GF-D8 (cell line): ENCODE measurements at places on chromosomes 2 and 18.

- no peak for DNase-seq
Observed at GRCh38 chr2:190679813-190680591, 31.1 kb downstream of the NAB1 start.

DNA sequence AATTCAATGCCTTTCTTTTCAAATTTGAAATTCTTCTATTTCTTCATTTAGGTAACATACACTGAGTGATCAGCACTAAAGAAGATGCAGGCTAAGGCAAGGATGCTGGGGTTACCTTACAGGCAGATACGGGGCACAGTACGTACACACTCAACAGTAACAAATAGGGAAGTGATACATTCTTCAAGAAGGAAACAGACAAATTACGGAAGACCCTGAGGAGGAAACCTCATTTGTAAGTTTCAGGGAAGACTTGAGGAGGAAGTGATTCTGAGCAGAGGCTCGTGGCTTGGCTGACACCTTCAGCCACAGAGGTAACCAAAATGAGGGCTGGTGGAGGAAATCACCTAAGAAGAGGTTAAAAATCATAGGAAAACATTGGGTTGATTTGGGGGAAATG is 1108.3 kb upstream of the KLHL29 start:
- no peak for DNase-seq

GRCh38 chr2:47360927-47361326 is 42.0 kb upstream of the MSH2 start:
- no peak for DNase-seq

DNA sequence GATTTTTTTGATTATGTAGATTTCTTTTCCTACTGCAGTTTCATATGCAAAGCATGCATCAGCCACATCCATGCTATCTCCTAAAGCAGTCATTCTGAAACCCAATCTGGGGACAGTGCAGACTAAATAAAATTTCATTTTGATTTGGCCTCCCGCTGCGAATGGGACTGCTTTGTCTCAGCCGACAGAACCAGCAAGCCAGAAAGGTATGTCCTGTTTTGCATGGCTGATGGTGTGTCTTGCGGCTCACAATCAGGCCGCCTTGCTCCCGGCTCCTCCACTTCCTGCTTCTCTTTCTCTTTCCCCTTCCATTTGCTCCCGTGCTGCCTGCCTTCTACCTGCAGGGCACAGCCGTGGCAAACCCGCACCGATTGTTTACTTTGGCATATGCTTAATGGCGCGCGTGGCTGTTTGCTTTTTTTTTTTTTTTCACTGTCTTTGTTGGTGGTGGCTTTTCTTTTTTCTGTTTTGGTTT is 419.6 kb upstream of the POU3F3 start:
- no peak for DNase-seq

GRCh38 chr2:151191001-151191400 is 70.7 kb downstream of the RBM43 start:
- no peak for DNase-seq

GRCh38 chr2:144998435-144998834 is 478.5 kb upstream of the ZEB2 start:
- no peak for DNase-seq

GRCh38 chr18:5103286-5103685 is 93.8 kb downstream of the AKAIN1 start:
- DNase-seq, result no peak

GRCh38 chr2:160389875-160390274 is 103.7 kb downstream of the RBMS1 start:
- peak; percentile 77 for DNase-seq

DNA sequence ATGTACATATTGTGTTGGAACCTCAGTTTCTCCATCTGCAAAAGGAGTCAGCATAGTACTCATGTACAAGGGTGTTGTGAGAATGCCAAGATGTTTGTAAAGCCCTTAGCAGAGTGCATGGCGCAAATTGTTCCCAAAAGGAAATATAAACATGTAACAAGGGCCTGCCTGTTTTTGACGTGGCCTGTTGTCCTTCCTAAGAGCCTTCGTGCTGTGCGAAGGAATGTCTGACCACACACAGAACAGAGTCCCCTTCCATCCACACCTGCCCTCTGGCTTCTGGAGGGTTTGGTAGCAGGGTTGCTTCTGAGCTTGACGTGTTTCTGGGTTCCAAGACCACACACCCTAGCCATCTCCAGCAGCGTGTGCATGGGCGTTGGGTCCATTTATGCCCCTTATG is 34.9 kb downstream of the CABLES1 start:
- no peak for DNase-seq

DNA sequence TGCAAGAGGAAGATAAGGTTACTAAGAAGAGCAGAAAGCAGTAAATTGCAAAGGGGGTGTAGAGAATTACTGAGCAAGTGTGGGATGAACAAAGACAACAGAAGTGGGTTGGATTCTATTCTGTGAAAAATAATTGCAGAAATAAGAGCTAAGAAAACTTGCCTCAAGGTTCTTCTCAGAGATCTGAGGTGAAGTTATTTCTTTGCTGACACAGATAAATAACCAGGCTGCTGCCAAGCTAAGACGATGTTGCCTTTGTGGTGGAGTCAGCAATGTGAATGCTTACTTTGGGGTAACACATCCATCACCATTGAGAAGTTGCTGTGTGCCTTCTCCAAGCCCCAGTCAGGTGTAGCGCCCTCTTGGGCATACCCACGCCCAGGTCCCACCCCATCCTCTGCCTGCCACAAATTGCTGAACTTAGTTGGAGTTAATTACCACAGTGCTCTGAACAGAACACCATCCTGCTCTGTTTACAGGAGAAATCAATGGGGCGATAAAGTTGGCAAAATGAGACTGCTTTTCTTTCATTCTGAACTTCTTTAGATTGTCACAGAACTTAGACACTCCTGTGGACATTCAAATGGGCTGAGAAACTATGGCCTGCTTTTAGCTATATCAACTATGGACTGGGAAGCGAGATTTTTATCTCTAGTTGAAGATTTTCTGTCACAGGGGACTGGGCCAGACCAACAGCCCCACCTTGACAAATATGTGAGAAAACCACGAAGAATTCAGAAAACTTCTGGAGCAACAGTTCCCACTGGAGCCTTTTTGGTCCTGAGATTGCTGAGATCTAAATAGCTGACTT is 283.6 kb downstream of the TMX3 start:
- DNase-seq, result no peak
